ENCODE measurements at places on chromosomes 3 and 15.

GRCh38 chr3:30749230-30749629, 142.8 kb downstream of the TGFBR2 start:
- no peak for DNase-seq

DNA sequence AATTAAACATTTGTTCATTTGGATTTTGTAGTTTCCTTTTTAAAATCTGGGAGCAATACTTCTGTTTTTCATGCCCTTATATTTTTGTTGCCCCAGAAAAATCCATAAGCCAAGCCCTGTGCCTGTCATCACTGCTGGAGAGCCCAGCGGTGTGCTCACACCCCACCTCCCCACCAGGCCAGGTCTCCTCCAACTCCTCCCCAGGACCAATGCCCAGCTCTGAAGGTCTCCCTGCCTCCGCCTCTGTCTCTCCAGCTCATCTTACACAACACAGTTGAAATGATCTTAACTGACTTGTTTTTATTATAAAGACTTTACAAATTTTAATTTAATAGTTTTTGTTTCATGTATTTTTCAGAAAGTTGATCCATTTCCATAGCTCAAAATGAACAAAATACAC, 66.4 kb downstream of the RHCG start:
- no peak for DNase-seq

DNA sequence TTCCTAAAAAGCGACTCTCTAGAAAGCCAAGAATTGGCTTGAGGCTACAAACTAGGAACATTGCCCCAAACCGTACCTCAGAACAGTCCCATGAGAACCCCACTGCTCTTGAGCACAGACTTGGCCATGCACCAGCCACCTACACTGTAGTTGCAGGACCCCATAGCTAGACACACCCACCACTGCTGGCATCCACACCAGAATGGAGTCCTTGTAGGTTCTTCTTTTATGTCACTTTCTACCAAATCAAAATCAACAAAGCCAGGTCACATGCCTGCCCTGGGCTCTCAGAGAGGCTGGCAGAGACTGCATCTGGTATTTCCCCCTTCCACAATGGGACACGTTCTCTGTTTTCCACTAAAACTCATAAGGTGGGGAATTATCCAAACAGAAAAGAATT, 290.5 kb downstream of the SHOX2 start:
- DNase-seq, result no peak

GRCh38 chr3:44329946-44330345, 8.6 kb upstream of the TCAIM start:
- DNase-seq, result no peak

- no peak for DNase-seq
These were observed 63.3 kb upstream of the TPM1 start for GRCh38 chr15:62979252-62979651.

DNA sequence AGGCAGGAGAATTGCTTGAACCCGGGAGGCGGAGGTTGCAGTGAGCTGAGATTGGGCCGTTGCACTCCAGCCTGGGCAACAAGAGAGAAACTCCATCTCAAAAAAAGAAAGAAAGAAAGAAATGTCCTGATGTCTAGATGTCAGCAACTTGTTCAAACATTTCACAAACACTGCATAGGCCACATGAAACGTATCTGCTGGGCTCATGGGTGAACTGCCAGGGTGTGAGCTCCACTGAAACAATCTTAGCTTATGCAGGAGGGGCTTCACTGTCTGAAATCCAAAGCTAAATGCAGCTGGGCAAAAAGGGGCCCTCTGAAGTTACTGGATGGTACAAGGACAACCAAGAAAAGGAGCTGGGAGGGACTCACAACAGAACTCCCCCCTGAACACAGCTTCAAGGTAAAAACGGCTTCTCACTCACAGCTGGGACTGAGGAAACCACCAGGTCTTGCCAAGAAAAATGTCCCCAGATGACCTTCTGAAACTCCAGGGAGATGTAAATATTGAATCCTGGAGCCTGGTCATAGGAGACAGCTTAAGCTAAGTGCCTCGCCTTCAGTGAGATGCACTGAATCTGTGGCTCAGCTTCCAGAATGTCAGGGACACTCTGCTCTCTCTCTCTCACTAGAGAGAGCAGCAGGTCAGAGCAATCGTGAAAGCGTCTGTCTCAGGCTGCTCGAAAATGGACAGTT, 31.9 kb downstream of the SEC61A1 start:
- no peak for DNase-seq

DNA sequence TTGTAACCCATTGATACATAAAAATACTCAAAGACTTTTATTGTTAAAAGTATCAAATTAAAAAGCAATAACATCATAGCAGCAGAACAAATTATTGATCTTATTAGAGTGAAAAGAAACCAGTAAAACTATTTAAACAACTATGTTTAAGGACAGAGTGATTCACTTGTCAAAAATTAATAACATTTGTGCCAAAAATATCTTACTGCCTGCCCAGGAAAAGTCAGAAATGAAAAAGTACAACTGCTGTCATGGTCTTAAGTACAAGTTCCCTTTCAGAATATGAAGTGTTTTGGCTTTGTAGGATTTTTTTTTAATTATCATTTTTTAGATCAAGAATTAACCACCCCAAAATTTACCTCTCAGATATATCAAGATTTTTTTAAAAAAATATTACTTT, 3.4 kb downstream of the IFT57 start:
- no peak for DNase-seq

DNA sequence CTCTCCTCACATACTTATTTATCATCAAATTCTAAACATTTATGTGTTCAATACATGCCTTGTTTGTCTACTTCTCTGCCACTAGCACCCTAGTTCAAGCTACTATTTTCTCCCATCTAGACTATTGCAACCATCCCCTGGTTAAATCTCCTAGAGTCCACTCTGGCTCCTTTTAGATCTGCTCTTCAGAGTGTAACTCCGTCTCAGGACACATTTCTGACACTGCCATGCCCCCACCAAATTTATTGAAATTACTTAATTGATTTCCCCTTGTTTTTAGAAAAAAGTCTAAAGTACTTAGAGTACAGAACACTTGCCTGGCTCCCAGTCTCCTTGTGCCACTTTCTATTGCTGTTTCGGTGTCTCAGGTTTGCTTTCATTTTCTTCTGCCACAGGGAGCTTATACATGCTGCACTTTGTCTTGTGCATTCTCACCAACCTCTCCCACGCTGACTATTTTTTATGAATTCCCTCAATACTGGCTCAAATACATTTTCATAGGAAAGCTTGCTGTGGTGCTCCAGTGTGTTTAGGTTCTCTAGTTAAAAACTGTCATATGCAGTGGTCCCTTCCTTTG, 792.3 kb downstream of the DIPK2A start:
- no peak for DNase-seq

GRCh38 chr15:41562784-41563198, 3.8 kb downstream of the TYRO3 start:
- DNase-seq, result no peak

DNA sequence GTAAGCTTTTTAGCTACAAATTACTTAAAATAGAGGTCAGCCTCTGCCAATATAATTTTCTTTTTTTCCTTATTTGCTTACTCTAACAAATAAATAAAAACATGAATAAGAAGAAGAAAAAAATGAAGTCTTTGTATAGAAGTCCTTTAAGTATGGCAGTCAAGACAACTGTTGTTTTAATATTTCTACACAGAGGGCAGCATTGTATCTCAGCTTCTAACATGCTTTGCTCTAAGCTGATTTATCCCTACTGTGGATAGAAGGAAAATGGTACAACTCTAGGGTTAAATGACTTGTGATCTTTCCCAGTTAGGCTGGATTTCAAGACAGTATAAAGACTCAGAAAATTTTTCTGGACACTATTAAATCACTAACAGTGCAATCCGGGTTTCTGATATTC, 104.3 kb upstream of the MEIS2 start:
- DNase-seq, result no peak

DNA sequence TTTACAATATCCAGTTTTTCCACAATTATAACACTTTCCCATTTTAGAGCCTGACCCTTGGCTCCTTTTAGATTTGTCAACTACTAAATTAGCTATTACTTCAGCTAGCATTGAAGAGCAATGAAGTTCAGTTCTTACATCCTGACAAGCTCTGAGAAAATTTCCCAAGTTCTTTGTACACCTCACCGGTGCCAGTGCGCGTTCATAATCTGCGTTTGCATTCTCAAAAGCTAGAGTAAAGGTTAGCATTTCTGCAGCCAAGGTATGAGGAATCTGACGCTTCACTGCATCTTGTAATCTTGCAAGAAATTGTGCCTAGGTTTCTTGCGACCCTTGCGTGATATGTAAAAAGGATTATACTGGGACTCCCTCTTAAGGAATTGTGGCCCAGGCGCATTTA, 25.2 kb upstream of the XCR1 start:
- DNase-seq, result no peak

DNA sequence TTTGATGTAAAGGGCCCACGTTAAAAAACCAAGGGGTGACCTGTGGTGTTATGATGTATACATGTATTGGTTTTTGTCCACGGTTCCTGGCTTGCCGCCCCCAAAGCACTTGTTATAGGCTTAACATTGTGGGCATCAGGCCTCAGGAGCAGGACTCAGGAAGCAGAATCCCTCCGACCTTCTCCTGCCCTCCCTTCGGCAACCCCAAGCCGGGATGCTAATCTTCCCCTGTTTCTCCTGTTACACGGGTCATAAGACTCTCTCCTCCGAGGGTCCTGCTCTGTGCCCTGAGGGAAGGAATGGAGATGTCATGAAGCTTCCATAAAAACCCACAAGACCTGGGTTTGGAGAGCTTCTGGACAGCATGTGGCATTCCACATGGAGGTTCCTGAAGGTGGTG, 48.8 kb downstream of the RPLP1 start:
- DNase-seq, result no peak

DNA sequence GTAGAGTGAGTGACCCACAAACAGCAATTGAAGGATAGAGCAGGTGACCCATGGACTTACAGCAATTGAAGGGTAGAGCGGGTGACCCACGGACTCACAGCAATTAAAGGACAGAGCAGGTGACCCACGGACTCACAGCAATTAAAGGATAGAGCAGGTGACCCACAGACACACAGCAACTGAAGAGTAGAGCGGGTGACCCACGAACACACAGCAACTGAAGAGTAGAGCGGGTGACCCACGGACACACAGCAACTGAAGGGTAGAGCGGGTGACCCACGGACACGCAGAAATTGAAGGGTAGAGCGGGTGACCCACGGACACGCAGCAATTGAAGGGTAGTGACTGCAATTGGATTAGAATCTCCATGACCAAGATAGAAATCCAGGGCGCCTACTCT, 9.8 kb upstream of the TNK2 start:
- DNase-seq, result no peak

DNA sequence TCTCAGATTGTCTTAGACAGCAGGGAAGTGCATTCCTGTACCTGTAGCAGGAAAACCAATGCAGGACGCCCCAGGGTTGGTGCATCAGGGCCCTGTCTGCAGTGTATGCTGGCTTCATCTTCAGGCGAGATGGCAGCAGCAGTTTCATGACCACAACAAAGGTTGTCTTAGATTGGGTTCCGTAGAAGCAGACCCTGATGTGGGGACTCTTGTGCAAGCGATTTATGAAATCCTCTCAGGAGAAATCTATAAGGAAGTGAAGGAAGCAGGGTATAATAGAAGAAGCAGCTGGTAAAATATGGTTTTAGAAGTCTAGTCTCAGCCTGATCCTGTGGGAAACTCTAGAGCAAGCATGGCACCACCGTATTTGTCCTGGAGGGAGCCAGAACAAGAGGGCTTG, 25.0 kb downstream of the DNAH1 start:
- DNase-seq, result no peak

DNA sequence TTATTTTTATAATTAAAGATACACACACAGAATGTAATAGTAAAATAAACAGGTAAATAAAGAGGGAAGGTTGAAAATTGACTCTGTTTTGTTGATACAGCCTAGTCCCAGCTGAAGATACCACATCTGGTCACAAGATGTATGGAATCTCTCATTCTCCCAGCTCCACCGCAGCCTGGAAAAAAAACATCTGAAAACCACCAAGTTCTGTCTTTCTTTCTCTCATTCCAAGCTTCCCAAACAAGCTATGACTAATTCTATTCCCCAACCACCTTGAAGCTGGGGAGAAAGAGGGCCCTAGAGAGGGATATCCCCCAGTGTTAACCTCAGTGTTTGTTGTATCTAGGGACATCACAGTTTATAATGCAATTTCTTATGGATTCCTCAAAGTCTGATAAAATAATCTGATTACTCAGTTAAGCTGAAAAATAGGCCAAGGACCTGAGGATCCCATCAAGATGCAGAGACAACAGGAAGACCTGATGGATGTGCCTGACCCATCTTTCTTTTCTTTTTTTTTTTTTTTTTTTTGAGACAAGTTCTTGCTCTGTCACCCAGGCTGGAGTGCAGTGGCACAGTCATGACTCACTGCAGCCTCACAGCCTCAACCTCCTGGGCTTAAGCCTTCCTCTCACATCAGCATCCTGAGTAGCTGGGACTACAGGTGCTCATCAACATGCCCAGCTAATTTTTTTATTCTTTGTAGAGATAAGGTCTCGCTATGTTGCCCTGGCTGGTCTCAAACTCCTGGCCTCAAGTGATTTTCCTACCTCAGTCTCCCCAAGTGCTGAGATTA, 38.1 kb downstream of the SRGAP3 start:
- DNase-seq, result no peak

Data from head of caudate nucleus (tissue), 42 donors.